Kidney (tissue), 22 donors: ENCODE measurements at places on chromosomes 1 and 21. TPM values are rescaled to one million over a fixed set of nuclear protein-coding genes. Genes with fewer than 3 reads are reported as not detected.
A peak's percentile ranks its signal among the peaks of the same experiment; 100 is the strongest.

DNA sequence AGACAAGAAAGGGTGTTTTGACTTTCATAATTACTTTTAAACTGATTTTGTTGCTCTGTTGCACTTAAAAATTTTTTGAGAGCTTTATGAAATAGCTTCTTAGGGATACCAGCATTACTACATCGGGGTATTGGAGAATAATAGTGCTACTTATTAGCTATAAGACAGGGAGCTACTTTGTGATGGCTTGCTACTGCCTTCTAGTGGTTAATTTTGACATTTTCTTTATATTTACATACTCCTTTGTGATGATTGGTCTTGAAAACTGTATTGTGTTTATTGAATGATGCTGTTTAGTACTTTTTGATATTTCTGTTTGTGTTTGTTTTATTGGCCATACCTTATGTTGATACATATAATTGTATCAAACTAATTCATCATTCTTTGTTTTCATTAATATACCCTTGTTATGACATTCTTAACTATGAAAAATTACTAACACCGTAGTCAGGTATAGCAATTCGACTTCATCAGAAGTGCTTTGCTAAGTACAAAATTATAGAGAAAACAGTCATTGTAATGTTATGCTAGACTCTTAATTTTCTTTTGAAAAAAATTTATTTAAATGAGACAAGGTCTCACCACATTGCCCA, 85.5 kb downstream of the CLIC4 start:
- DNase-seq = no peak

GRCh38 chr1:200670242-200671118, 773 bp upstream of the DDX59 start:
- no peak for DNase-seq

GRCh38 chr1:43558346-43558841, 27.7 kb downstream of the PTPRF start:
- peak; percentile 93 for DNase-seq

DNA sequence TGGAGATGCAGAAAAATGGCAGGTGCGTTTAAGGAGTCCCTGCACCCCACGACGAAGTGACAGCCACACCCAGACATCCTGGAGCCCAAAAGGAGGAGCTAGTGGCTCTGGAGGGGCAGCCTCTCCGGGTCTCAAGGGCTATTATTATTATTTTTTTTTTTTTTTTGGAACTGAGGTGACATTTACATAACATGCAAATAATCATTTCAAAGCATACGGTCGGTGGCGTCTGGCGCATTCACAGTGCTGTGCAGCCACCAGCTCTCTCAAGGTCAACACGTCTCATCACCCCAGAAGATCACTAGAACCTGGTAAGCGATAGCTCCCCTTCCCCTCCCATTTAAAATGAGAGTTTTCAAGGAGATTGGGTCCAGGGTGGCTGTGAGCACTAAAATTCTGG, 67.5 kb upstream of the PDE9A start:
- peak; percentile 9 for DNase-seq

DNA sequence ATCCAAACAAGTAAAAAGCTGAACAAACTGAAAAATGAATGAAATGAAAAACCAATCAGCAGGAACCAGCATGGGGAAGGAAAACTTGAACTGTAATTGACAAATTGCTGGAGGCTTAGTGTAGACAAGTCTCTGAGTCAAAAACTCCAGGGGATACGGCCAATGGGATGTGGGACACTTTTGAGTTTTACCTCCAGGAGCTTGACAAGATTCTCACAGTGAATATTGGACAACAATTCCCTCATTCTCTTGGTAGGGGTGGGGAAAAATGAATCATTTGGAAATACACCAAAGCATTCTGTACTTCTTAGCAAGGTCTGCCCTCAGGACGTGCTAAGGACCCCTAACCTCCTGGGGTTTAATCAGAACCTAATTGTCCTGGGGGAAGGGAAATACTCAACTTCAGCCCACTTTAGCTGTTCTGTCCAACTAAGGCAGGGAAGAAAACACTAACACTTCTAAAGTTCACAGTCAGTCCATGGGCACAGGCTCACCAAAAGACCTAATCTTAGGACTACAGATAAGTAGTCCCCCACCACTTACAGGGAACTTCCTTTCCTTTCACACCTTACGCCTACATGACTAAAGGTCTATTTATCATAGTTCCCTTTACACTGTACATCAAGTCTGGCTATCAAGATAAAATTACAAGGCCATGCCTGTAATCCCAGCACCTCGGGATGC, 60.7 kb upstream of the CDC42BPA start:
- DNase-seq = no peak

DNA sequence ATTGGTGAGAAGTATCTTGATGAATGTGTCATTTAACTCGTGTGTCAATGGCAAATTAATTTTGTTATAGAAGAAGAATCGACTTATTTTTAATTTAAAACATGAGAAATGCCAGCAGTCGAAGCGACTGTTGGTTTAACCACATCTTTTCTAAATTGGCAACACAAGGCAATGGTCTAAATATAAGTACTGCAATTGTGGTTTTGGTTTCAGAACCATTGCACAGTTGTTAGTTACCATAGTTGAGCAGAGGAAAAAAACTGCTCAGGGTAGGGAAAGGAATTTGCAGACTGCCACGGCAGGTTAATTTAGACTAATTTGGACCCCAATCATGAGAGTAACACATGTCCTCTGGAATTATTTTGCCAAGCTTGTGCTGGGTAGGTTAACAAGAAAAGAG, 185.6 kb upstream of the RUNX1 start:
- DNase-seq = no peak

The PCNT gene
- total RNA-seq = 26.1 TPM

The TRIM58 gene
- total RNA-seq = 0.50 TPM

The EYA3 gene
- total RNA-seq = 32.0 TPM

GRCh38 chr1:157969697-157970485, 23.6 kb upstream of the KIRREL1 start:
- DNase-seq = peak; percentile 72

GRCh38 chr1:84365225-84366221, 32.8 kb upstream of the DNASE2B start:
- DNase-seq = no peak

GRCh38 chr1:114979278-114979891, 50.2 kb upstream of the TSHB start:
- DNase-seq = no peak
